IPS DF 6.9 (cell line): ENCODE measurements at places on chromosomes 6 and 20.

DNA sequence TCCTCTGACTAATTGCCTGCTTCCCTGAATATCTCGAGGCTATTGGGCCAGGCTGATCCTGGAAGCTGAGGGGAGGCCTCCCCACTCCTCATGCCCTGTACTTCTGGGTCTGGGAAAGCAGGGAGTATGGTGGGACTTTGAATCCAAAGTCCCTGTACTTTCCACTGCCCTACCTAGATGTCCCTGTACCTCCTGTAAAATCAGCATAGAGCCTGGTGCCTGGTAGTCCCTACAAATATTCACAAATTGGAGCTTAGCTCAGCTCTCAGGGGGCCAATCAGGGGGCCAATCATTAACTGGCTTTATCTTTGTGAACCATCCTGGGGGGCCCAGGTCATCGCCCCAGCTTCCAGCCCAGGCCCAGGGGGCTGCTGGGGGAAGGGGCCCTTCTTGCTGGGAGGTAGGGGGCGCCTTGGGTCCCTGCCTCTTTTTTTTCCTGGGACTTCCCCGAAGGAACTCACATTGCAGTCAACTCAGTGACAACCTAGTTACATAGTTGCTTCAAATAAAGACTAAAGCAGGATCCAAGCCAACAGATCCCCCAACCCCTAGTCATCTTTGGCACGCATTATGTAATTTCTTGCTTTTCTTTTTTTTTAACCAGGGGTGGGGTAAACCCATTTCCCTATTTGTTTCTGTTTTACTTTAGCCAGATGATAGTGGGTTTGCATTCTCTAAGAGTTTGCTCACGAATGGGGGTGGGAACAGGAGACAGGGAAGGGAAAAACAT, 6.9 kb upstream of the VEGFA start:
- no peak for DNase-seq

DNA sequence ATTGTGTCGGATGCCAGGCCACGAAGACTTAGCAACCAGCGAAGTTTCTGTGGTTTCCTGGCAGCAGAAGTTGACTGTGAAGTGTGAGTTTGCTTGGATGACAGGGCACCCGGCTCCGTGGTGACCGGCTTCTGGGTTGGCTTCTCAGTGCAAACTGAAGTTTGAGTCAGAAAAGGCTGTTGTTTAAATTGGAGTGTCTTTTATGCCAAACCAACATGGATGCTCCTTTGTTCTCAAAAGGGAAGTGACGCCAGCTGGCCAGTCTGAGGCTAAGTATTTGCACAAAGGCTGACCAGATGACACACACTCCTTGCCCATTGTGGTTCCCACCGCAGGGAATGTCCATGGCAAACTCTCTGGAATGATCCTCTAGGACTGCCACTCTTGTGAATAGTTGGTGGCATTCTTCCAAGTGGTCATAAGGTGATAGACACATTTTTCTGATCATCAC, 164.8 kb upstream of the QKI start:
- no peak for DNase-seq

DNA sequence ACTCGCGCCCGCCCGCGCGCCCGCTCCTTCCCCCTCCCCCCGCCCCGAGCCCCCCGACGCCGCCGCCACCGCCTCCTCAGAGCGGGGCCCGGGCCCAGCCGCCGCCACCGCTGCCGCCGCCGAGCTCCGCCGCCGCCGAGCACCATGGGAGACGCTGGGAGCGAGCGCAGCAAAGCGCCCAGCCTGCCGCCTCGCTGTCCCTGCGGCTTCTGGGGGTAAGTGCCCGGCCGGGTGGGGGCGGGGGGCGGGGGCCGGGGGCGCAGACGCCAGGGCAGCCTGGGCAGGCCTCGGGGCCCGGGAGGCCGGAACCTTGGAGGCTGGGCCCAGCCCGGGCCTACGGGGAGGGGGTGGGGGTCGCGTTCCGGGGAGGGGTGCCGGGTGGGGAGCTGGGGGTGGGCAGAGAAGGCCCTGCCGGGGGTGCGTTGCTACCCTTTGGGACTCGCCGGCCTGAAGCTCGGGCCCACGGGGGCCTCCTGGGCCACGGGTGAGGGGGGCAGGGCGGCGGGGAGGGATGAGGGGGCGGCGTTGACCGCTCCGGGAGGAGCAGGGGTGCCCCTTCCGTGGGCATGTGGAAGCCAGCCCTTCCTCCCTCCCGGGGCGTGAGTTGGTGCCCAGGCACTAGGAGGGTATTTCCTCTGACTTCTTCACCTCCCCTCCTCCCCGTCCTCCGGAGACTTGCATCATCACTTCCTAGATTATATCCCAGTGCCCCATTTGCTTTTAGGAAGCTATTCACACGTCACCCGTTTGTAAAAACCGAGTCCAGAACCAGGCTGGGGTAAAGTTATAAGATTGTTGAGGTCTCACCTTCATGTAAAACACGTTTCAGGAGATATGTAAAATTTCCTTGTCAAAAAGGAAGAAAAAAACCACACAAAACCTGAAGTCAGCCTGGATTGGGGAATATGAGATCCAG, 533 bp downstream of the ZFAND3 start:
- DNase-seq = no peak

GRCh38 chr6:21193790-21194475, 399.6 kb upstream of the SOX4 start:
- DNase-seq = no peak

GRCh38 chr20:18907353-18907752, 93.8 kb downstream of the SCP2D1 start:
- no peak for DNase-seq

DNA sequence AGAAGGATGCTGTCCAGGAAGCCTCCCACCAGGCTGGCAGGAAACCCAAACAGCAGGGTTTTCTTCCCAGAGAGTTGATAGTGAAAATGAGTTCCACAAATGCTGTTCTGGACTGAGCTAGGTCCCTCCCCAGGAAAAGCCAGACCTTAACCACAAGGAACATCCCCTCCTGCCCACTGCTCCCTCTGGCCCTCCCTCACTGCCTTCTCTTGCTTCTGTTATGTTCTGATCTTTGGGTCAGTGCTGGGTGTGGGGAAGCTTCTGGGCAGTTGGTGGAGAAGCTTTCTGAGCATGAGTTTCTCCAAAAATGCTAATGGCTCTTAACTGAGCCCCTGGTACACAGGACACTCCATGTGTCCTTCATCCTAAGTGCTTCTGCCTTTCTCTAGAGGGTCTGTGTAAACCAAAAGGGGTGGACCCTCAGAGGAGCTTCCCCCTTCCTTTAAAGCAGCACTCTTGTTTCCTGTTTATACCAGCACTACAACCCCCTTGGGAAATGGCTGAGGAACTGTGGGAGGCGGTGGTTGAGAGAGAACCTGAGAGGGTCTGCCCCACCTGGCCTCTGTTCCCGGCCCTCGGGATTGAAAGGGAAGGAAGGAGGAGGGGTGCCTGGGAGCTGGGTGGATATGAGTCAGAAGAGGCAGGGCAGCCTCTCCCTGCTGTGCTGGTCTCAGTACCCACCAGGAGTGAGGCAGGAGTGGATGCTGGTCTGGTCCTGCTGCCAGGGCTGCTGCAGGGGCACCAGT, 42.0 kb downstream of the CDS2 start:
- DNase-seq = no peak
